Left lung (tissue), 14 donors: ENCODE measurements at places on chromosomes 5 and 9. TPM values are rescaled to one million over a fixed set of nuclear protein-coding genes. Genes with fewer than 3 reads are reported as not detected.

The CNOT6 gene
- 49.3 TPM for polyA plus RNA-seq

The SPINK13 gene
- 1.5 TPM for polyA plus RNA-seq

The GALT gene
- 81.6 TPM for polyA plus RNA-seq

The FAM193B gene
- 86.8 TPM for polyA plus RNA-seq

The NSMF gene
- polyA plus RNA-seq: 46.5 TPM

The MYMK gene
- not detected for polyA plus RNA-seq

The PCDHA6 gene
- polyA plus RNA-seq: 0.34 TPM

DNA sequence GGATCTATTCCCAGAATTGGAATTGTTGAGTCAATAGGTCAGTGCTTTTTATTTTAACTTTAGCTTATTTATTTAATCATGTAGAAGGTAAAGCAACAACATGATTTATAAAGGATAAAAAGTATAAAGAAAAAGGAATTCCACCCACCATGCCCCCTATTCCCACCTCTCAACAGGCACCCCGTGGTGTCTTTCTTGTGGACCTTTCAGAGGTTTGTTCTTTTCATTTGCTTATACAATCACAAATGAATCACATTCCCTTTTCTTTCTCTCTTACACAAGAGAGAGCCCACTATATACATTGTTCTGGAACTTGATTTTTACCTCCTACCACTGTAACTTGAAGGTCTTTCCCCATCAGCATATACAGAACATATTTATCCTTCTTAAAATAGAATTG is 37.2 kb upstream of the SMIM32 start:
- no peak for DNase-seq

GRCh38 chr5:107134931-107135330 is 535.8 kb downstream of the EFNA5 start:
- no peak for DNase-seq

GRCh38 chr5:138282920-138283742 is 8.7 kb upstream of the GFRA3 start:
- no peak for DNase-seq

- DNase-seq: no peak
Measured at GRCh38 chr9:125932012-125932411, 184.8 kb downstream of the PBX3 start.

DNA sequence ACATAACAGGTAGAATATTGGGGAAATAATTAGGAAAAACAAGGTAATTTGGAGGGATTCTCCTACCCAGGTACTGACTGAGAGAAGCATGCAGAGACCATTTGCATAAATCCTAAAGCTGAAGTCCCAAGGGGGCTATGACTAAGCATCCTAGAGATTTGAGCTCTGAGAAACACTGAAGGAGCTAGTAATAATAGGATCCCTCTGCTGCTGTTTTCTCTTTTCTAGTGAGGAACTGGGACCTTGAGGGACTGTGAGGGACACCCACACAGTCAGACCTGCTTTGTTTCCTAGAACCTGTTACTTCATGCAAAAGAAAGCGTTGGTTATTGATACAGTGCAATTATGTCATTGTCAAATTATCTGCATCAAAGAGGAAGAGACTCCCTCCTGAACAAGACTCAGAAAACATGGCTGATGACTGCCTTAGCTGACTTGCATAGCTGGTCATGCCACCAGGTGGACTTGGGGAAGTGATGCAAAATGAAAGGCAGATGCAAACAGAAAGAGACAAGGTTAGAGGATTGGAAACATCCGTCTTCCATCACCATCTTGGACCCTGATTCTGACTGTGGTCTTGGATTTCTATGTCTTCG is 335.4 kb downstream of the NTRK2 start:
- DNase-seq: no peak

DNA sequence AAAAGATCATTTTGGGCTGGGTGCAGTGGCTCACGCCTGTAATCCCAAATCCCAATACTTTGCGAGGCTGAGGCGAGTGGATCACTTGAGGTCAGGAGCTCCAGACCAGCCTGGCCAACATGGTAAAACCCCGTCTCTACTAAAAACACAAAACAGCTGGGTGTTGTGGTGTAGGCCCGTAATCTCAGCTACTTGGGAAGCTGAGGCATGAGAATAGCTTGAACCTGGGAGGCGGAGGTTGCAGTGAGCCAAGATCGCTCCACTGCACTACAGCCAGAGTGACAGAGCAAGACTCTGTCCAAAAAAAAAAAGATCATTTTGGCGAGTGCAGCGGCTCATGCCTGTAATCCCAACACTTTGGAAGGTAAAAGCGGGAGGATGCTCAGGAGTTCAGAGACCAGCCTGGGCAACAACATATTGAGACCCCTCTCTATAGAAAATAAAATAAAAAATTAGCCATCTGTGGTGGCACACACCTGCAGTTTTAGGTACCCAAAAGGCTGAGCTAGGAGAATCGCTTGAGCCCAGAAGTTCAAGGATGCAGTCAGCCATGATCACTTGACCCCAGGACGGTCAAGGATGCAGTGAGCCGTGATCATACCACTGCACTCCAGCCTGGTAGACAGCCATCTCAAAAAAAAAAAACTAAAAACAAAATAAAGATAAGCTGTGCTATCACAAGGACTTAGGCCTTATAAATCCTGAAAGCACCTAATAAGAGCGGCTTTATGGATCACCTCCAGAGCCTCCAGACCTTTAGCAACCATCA is 16.2 kb downstream of the PPP2CA start:
- no peak for DNase-seq

DNA sequence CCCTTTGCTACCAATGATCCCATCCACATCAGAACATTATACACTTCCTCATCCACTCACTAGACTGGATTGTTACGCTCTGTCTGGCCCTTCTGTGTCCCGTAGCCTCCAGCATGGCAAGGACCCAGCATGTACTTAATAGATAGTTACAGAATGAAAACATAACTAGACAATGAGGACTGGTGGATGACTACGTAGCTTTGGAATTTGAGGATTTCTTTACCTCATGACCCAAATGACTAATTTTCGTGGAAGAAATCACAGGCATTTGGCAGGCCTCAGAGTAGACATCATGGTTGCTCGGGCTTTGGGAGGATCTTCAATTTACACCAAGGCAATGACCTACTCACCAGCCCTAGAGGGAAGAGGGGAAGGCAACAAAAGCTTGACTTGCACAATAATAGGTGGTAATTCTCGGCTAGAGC is 299.8 kb downstream of the TLE1 start:
- DNase-seq: no peak

- DNase-seq: no peak
Measured at GRCh38 chr5:55356896-55357295, 49.1 kb downstream of the MTREX start.

GRCh38 chr9:93218161-93218560 is 34.2 kb downstream of the WNK2 start:
- no peak for DNase-seq

GRCh38 chr5:35741971-35742370 is 114.7 kb upstream of the IL7R start:
- no peak for DNase-seq
